ENCODE measurements at places on chromosomes 5 and 9.

- peak; percentile 84 for DNase-seq
These were observed 71.1 kb upstream of the IL17B start for GRCh38 chr5:149450199-149450598.

DNA sequence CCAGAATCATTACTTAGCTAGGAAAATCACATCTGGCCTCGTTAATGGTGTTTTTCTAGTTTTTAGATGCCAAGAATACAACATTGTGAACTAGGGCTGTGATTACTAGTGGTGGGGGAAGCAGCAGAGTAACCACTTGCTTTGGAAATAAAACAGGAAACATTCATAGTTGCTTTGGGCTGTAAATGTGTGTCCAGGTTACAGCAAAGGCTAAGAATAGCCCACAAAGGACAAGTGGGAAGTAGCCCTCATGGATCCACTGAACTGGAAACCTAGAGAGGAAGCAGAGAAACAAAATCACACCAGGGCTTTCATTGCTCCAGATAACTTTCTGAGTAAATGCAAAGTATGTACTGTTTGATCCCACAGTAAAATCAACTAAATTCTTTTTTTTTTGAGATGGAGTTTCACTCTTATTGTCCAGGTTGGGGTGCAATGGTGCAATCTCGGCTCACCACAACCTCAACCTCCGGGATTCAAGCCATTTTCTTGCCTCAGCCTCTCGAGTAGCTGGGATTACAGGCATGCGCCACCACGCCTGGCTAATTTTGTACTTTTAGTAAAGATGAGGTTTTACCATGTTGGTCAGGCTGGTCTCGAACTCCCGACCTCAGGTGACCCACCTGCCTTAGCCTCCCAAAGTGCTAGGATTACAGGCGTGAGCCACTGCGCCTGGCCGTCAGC is 56.2 kb upstream of the TNFSF15 start:
- no peak for DNase-seq

DNA sequence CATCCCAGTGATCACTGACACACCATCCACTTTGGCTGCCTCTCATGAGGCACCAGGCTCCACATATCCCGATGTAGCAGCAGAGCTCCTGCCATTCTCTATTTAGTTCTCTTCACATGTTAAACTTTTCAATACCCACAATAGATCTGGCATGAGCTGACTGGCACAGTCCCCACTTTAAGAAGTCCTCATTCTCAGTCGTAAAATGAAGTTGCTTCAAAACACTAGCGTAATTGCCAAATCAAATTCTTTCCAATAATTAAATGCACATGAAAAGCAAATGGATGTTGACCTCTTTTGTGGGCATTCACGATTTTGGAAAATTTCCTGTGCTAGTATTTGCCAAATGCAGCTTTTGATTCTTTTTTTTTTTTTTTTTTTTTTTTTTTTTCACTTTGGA is 32.4 kb downstream of the HAPLN1 start:
- DNase-seq, result no peak

- no peak for DNase-seq
These were observed 52.4 kb upstream of the PSD2 start for GRCh38 chr5:139743001-139743771.

GRCh38 chr5:135051872-135052271 is 17.8 kb upstream of the PITX1 start:
- DNase-seq, result no peak

DNA sequence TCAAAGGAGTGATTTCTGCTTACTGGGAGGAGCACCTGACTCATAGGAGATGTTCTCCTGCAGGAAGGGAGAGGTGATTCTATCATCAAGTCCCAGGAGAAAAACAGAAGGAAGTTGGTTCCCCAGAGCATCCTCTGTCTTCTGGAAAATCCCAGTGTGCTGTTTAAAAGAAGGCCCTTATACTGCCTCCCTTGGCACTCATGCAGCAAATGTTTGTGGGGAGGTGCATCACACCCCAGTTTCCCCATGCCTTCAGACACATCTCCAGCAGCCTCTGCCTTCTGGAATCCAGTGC is 63.1 kb downstream of the PPARGC1B start:
- DNase-seq, result no peak

DNA sequence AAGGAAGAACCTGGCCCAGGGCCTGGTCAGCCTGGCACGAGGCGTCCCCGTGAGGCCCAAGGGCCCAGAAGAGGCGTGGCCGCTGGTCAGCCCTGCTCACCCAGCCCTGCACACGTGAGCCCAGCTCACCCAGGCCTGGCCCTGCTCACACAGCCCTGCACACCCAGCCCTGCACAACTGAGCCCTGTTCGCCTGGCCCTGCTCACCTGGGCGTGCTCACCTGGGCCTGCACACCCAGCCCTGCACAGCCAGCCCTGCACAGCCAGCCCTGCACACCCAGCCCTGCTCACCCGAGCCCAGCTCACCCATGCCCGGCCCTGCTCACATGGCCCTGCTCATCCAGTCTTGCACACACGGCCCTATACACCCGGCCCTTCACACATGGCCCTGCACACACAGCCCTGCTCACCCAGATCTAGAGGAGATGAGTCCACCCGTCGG is 2.1 kb downstream of the ZDHHC11 start:
- no peak for DNase-seq

DNA sequence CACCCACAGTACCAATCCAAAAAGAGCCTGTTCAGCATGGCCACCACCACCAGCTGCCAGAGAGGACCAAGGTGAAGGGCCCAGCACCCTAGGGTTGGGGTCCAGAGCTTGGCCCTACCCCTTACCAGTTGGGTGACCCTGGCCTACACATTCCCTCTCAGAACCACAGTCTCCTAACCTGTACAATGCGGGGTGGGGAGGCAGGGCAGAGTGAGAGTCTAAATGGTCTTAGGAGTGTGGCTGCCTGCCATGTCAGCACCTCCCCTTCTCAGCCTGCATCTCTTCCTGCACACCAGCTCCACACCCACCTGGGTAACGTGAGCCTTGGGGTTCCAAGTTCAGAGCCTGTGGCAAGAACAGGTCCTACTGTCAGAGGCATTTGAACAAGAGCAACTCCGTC is 92.2 kb downstream of the C5orf15 start:
- no peak for DNase-seq

DNA sequence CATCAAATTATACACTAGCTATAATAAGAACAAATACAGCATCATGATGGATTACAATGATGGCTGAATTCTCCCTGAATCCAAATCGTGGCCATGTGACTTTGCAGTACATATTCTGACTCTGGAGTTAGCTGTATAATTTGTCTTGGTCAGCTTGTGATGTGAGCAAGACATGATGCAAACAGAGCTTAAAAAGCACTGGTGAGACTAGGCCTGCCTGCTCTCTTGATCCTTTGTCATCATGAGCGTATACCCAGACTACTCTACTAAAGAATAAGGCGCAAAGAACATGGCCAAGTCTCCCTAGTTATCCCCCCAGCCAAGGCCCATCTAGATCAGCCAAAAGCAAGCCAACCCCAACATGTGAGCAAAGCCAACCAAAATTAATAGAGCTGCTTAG is 34.7 kb upstream of the IFNE start:
- DNase-seq, result no peak

Measured in fibroblast of upper back skin (primary cell).